ELR (cell line): ENCODE measurements at places on chromosomes 6 and 20.

- peak; percentile 15 for DNase-seq
Measured at GRCh38 chr20:10708351-10709185, 34.8 kb upstream of the JAG1 start.

- no peak for DNase-seq
Measured at GRCh38 chr6:132960720-132961119, 146.4 kb downstream of the RPS12 start.

DNA sequence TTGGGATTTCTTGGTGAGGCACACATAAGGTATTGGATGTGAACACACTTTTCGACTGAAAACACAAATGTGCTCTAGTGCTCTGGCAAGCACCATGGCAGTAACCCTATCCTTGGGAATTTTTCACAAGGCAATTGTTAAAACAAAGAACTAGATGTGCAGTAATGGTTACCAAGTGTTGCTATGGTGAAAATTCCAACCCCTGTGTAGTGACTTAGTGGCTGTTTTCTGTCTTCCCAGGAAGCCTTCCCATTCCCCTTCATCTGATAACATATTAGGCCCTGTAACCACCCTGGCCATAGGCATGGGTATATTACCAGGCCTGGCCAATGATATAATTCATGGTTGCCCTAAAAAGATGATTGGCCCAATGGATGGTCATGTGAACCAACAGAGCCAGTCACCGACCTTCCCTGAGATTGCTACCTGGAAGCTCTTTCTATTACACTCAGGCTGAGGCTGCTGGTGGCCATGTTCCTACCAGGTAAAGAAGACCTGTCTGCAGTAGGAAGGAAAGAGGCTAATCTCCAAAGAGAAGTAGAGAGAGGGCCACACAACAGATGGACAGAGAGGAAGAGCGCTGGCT, 4.1 kb downstream of the C20orf202 start:
- DNase-seq = no peak

GRCh38 chr6:142700671-142701312, 244.2 kb downstream of the HIVEP2 start:
- DNase-seq = no peak

DNA sequence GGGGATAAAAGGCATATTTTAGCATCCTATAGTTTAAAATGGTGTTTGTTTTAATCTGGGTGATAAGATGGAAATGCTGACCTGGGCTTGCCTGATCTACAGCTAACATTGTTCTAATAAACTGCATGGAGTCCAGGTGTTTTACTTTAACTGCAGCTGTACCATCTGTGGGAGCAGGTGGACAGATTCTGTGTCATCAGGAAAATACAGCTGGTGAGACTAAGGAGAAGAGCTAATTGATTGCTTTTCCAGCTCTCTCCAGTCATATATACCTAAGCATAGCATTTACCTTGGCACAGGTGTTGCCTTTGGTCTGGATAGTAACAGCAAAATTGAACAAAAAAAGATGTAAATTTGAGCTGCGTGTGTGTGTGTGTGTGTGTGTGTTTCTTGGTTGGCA, 31.6 kb downstream of the CBFA2T2 start:
- no peak for DNase-seq

GRCh38 chr6:9621276-9621675, 793.6 kb downstream of the TFAP2A start:
- DNase-seq = peak; percentile 36

DNA sequence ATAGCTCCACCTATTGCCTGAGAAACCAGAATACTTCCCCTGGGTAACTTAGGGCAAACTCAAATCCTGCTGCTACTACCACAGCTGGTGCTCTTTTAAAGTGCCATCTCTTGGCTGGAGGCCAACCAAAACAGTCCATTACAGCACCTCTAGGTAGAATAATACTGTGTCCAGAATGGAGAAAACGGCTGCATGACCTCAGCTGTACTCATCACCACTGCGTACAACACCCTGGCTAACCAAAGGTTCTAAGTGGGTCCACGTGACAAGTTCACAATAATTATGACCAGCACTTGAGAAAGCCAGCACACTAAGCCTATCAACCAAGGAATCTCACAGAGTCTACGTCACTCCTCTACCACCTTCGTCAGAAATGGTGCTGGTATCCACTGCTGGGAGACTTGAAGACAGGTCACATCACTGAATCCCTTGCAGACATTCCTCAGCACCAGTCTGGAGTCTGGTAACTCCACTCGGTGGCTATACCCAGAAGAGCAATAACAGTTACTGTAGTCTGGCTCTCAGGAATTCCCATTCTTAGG, 40.9 kb upstream of the PKIB start:
- DNase-seq = peak; percentile 2

- peak; percentile 95 for DNase-seq
Measured at GRCh38 chr20:47336129-47336754, 20.3 kb downstream of the ZMYND8 start.
